ENCODE measurements at places on chromosomes 11 and 22. TPM values are rescaled to one million over a fixed set of nuclear protein-coding genes. Genes with fewer than 3 reads are reported as not detected.

The SOX6 gene
- 0.13 TPM for total RNA-seq

DNA sequence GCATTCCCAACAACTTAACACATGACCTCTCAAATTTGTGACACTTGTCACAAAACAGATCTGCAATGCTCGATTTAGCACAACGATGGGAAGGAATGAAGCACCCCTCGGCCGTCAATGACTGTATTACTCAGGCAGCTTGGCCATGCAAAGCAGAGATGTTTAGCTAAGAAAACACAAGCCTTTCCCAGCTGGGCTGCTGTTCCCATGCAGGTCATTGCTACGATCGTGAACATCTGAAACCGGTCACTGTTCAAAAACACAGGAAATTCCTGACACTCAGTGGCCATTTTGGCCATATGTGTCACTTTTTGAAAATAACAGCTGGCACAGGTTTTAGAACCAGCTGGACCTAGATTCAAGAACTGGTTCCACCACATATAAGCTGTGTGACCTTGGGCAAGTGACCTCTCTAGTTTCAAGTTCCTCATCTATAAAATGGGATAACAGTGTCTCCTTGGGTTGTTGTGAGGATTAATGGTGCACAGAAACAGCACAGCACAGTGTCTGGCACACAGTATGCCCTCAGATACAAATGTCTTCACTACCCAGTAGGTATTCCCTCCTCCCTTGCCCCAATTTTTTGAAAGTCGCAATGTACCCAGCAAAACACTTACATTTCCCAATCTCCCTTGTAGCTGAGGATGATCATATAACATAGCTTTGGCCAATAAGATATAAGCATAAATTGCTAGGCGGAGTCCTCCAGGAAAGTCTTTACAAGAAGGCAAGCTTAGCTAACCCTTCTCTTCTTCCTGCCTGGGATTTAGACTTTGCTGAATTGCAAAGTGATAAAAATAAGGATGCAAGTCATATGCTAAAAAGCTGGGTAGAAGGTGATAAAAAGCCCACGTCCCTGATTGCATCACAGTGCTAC lies 93.1 kb downstream of the C11orf58 start:
- no peak for DNase-seq

DNA sequence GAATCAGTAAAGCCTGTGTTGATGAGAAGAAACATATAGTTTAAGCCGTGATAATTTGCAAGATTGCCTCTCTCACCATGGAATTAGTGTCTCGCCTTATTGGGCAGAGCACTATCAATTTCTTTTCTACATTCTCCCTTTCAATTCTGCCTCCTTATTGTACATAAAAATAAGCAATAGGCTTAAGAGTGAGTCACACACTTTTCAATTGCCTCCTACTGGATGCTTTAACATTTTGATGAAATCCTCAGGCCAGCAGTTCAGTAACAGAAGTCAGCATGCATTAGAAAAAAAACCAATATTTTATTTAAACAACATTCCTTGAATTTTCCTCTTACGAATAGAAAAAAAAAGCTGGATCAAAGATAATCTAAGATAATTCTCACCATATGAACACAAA lies 33.8 kb upstream of the VWA5A start:
- DNase-seq, result no peak

- no peak for DNase-seq
Measured at GRCh38 chr11:79331203-79331901, 109.5 kb downstream of the TENM4 start.

GRCh38 chr22:29954203-29954855 lies 71.4 kb downstream of the MTMR3 start:
- DNase-seq, result no peak

GRCh38 chr22:35023692-35024363 lies 42.1 kb upstream of the ISX start:
- DNase-seq, result peak; percentile 52

- no peak for DNase-seq
Measured at GRCh38 chr11:65416841-65417701, 5.5 kb upstream of the NEAT1 start.

The LRRN4CL gene
- total RNA-seq, result 0.13 TPM

The ESAM gene
- 0.66 TPM for total RNA-seq

The EXPH5 gene
- 1.2 TPM for total RNA-seq

DNA sequence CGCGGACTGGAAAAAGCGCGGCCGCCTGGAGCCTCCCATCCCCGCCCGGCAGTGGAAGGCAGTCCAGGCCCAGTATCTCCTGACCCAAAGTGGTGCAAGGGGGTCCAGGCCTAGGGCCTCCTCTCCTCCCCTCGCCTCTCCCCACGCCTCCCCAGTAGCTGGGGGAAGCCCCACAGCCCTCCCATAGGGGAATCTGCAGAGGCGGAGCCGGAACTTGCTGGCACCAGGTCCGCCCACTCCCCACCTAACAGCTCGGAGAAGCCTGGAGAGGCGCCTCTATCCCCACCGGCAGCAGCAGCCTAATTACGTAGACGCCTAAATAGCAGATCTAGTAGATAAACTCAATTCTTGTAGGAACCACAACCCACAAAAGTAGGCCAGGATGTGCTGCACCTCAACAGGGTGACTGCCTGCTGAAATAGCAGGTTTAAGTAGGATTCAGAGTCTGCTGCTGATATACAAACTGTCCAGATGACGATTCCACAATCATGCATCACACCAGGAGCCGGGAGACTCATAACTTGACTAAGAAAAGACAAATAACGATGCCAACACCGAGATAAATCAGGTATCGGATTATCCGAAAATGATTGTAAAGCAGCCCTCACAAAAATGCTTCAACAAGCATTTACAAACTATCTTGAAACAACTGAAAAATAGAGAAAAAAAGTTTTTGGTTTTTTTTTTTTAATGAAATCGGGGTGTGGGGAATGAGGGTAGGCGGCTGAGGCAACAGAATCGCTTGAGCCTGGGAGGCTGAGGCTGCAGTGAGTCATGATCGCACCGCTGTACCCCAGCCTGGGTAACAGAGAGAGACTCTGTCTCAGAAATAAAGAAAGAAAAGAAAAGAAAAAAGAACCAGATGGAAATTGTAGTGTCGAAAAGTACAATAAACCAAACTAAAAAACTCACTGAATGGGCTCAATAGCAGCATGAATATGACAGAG lies 11.4 kb upstream of the BRD1 start:
- peak; percentile 63 for DNase-seq

The TAF6L gene
- 27.0 TPM for total RNA-seq

The OR4C3 gene
- not detected for total RNA-seq

The APOA1 gene
- 0.14 TPM for total RNA-seq

GRCh38 chr11:9732453-9732852 lies 68.6 kb downstream of the SWAP70 start:
- no peak for DNase-seq

The MAPK12 gene
- total RNA-seq, result 50.6 TPM

DNA sequence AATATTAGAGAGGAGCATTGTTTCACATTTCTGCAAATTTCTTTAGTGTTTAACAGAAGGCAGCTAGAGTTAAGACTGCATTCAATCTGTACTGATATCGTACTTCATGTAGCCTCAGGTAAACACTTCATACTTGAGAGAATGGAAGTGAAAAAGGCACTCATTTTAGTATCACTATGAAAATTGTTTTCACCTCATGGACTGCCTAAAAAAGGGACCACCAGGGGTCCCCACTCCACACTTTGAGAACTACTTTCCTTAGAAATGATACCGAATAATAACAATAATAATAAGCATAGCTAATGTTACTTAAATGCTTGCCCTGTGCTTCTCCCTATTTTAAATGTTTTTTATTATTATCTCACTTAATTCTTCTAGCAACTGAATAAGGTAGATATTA lies 95.1 kb downstream of the BLID start:
- DNase-seq, result no peak

The FAM227A gene
- total RNA-seq, result not detected

DNA sequence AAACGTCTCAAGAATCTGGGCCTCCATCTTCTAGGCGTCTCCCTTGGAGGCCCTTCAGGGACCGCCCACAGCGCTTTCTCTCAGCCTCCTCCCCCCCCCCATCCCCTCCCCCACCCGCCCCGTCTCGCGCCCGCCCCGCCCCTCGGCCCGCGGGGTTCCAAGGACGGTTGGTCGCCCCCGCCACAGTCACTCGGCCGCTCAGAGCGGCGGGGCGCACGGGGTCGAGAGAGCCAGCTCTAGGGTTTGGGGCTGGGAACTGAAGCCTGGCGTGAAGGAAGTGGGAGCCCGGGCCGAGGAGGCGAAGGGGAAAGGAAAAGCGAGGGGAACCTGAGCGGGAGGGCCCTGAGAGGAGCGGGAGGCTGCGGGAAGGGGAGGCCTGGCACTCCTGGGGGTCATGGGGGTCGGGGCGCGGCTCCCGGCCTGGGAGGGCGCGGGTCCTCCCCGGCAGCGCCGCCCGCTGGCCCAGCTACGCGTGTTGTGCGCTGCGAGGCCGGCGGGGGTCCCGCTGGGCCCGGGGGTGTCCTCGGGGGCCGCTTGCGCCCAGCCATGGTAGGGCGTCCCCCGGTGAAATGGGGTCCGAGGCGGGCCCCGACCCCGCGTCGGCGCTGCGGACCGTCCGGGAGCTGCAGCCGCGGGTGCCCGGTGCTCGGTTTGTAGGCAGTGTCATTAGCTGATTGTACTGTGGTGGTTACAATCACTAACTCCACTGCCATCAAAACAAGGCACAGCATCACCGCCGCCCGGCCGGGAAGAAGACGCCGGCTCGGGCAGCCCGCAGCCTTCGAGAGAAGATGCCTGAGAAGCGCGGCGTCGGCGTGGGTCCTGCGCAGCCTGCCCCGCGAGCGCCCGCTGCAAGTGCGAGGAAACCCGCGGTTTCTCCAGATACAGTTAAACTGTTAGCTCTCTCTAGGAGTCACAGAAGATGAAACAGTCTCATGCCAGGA lies at the start of gene BTG4:
Gene BTG4 (minus strand): TSS at position 91 of the 944 bp plus-strand sequence. CDS start 13,610 bp downstream, outside the sequence.
- DNase-seq, result no peak

GRCh38 chr11:65320386-65321075 lies 5.9 kb downstream of the CDC42EP2 start:
- DNase-seq, result no peak

DNA sequence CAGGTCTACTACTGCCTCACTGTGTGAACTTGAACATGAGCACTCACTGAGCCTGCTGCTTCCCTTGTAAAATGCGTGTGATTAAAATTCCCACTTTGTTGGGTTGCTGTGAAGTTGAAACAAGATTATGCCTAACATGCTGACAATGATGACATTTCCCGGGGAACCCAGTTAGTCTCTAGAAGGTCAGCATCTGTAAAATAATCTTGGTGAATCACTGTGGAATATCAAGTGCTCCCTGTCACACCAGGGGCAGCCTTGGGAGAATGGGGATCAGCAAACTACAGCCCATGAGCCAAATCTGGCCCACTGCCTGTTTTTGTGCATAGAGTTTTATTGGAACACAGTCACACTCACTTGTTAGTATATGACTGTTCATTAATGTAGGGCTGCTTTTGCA lies 335.2 kb downstream of the MIAT start:
- DNase-seq, result no peak

The NOX4 gene
- total RNA-seq, result 16.6 TPM

GRCh38 chr11:65401073-65401802 lies 14.8 kb downstream of the FRMD8 start:
- no peak for DNase-seq

The TSKU gene
- total RNA-seq, result 33.8 TPM

The RBFOX2 gene
- 97.4 TPM for total RNA-seq

The CHRNA10 gene
- total RNA-seq, result 0.43 TPM

The HEPN1 gene
- total RNA-seq, result 0.05 TPM

All from HT1080 (cell line).